Aorta (tissue), 5 donors: ENCODE measurements at places on chromosomes 12 and 14.
A peak's percentile ranks its signal among the peaks of the same experiment; 100 is the strongest.

DNA sequence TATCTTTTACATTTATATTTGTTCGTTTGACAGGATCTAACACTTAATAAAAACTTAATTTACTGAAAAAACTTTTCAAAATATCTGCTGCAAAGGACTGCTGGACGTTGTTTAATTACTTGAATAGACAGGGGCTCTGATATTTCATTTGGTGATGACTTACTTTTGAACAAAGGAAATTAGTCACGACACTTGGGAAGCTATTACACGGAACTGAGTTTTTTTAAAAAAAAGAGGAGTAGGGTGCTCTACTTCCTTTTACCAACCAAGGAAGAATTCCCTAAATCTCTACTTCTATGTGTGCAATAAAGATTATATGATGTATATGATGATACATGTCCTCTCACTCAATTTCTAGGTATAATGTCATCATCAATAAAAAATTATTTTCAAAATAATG, 4.7 kb downstream of the FGD6 start:
- no peak for DNase-seq

DNA sequence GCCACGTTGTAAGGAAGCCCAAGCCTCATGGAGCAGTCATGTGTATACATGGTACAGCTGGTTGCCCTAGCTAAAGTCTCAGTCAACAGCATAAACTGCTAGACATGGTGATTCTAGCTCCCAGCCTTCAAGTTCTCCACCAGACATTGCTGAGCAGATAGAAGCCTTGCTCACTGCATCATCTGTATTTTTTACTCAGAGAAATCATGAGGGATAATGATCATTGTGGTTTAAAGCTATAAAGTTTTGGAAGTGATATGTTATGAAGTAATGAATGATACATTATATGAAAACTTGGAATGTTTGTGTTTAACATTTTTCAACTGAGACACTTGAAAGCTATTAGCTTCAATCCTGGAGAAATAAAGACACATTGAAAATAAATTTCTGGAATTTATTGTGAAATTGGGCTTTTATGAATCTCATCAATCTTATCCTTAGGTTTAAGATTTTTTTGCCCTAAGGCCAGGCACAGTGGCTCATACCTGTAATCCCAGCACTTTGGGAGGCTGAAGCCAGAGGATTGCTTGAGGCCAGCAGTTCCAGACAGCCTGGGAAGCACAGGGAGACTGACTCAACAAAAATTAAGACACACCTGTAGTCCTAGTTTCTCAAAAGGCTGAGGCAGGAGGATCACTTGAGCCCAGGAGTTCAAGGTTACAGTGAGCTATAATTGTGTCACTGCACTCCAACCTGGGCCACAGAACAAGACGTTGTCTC, 5.6 kb upstream of the NFATC4 start:
- no peak for DNase-seq

DNA sequence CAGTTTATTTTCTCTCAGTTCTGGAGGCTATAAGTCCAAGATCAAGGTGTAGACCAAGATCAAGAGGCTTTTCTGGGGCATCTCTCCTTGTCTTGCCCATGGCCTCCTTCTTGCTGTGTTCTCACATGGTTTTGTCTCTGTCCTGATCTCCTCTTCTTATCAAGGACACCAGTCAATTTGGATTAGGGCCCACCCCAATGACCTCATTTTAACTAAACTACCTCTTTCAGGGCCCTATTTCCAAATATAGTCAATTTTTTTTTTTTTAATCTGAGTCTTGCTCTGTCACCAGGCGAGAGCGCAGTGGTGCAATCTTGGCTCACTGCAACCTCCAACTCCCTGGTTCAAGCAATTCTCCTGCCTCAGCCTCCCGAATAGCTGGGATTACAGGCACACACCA, 50.8 kb downstream of the TSHR start:
- DNase-seq, result no peak

DNA sequence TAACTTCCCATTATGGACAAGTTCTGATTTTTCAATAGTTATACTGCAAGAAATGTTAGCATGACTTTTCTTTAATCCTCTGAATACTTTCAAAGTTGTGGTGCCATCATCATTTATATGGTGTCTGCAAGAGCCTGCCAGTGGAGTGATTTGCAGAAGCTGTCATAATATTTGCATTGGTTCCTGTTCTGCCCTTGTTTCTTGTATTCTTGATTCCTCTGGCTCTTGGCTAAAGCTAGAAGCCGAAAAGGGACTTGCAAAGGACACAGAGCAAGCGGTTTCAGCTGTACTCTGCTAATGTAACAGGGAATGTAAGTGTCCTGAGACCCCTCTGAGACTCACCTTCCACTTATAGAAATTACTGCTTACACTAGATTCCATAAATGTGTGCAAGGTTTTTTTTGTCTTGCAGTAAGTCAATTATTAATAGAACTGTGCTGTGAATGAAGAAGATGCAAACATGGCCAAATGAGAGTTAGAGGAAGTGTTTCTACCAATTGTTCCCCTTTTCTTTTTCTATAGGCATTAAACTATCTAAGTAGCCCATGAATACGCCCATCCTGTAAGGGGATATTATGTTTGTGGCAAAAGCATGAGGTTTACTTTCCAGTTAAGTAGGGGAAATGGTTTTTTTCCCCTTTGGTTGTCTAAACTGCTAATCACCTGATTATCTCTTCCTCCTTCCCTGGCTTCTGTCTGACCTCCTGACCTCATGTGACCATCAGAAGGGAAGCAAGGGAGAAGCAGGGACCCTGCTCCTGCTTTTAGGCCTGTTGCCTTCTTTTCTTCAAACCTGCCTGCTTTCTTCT, 5.3 kb downstream of the DYRK4 start:
- no peak for DNase-seq

DNA sequence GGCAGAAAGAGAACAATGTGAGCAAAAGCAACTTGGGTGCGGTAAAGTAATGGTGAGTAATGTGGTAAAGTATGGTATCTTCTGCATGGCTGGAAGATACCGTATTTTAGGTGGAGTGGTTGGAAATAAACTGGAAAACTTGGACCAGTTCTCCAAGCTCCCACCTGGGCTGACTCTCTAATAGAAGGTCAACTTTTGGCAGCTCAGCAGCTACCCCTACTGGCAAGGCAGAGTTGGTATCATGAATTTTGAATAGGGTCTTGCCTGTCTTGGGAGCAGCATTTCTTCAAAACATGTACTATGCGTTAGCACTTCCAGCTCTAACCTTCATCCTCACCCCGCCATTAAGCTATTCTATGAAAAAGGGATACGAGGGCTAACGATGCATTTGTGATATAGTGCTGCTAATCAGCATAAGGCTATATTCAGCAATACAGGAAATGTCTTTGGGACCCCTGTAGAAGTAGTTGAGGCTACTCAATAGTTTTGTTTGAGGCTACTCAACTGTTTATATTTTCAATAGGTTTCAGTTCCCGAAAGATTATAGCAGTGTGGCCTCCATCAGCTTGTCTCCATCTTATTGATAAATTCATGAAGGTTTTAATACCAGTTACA, 276.3 kb upstream of the FAR2 start:
- DNase-seq, result no peak

GRCh38 chr12:132856581-132856980, 27.9 kb upstream of the GOLGA3 start:
- DNase-seq, result no peak

DNA sequence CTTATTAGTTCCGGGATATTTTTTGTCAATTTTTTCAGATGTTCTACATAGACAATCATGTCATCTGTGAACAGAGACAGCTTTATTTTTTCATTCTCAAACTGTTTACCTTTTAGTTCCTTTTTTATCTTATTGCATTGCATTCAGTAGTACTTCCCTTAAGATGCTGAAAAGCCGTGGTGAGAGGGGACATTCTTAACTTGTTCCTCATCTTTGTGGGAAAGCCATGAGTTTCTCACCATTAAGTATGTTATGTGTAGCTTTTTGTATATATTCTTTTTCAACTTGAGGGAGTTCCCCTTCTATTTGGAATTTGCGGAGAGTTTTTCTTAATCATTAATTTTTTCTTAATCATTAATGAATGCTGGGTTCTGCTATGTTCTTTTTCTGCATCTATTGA, 1727.1 kb upstream of the SEL1L start:
- no peak for DNase-seq

GRCh38 chr12:31859232-31859977, 99.8 kb upstream of the RESF1 start:
- no peak for DNase-seq

DNA sequence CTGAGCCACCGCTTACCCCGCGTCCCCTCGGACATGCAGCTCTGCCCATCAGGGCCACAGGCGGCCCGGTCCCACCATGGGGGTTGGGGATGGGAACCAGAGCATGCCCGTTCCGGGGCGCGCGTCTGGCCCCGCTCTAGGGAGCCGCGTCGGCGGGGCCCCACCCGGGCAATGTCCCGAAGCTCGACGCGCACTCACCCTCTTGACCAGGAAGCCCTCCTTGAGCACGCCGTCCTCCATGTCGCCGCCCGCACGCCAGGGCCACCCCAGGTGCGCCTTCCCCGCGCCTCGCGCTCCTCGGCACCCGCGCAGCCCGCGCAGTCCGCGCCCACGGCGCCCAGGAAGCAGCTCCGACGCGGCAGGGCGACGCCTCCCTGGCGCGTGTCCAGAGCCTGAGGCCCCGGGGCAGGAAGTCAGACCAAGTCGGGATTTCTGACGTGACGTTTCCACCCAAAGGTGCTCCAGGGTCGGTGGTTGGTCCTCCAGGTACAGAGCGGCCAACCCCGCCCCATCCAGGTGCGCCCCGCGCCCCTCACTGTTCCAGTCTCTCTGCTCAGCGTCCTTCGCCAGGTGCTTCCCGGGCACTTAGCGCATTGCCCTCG, at the start of gene PLEK2:
Gene PLEK2, minus strand, starts transcription at position 346 of the 602 bp plus-strand sequence. Its CDS starts 106 bp downstream, at position 240.
- DNase-seq, result peak; percentile 72

GRCh38 chr14:98961191-98961590, 310.8 kb downstream of the BCL11B start:
- no peak for DNase-seq

DNA sequence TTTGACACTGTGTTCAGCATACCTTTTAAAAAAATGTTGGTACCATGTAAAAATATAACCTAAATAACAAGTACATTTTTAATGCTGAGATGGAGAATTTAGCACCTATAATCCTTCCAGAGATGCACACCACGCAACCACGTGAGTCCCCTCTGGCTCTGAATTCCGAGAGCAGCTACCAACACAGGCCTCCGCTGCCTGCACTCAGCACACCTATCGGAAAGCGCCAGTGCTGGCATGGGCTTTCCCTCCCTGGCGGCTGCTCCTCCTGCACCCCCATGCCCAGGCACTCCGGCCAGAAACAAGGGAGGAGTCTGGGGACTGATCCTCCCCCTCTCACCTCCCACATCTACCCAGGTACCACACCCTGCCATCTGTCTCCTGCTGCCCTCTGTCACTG, 47.0 kb downstream of the ITPK1 start:
- DNase-seq, result no peak

- no peak for DNase-seq
Observed at GRCh38 chr12:50633955-50634354, 129.2 kb downstream of the DIP2B start.

GRCh38 chr14:59870277-59871165, at the start of gene RTN1:
Gene RTN1 (minus strand): TSS chr14:59870776. CDS start chr14:59870630, 146 bp downstream.
- DNase-seq, result peak; percentile 92

DNA sequence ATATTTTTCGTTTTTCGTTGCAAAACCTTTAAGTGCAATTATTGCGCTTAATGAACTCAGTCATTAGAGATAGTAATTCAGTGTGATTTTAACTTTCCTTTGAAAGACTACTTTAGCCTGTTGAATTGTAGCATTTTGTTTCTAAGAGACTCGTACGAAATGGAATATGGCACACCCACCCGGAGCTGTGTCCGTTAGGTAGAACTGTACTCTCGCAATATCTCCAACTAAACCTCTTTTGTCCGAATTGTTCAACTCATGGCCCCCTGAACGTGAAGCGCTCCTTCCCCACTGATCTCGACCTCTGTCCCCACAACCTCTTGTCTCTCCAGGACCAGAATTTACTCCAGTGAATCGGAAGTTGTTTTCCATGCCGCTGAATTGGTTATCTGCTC, 800 bp downstream of the PCNX4 start:
- no peak for DNase-seq

- DNase-seq, result no peak
Observed at GRCh38 chr12:119283310-119283709, 51.2 kb upstream of the CCDC60 start.

GRCh38 chr12:95574799-95575452, 23.6 kb upstream of the USP44 start:
- no peak for DNase-seq
